ENCODE measurements at places on chromosomes 13 and 19.
A peak's percentile ranks its signal among the peaks of the same experiment; 100 is the strongest.

GRCh38 chr13:45897562-45897961 lies 46.0 kb upstream of the SIAH3 start:
- DNase-seq = no peak
- H3K36me3 ChIP-seq = no peaks in the 10 kb centered on the region
- no peaks in the 10 kb centered on the region for H3K4me1 ChIP-seq
- H3K27ac ChIP-seq = no peak overlapping the region
- H3K4me3 ChIP-seq = no peak overlapping the region
- peaks cover 5% of the 10 kb centered on the region for H3K27me3 ChIP-seq

DNA sequence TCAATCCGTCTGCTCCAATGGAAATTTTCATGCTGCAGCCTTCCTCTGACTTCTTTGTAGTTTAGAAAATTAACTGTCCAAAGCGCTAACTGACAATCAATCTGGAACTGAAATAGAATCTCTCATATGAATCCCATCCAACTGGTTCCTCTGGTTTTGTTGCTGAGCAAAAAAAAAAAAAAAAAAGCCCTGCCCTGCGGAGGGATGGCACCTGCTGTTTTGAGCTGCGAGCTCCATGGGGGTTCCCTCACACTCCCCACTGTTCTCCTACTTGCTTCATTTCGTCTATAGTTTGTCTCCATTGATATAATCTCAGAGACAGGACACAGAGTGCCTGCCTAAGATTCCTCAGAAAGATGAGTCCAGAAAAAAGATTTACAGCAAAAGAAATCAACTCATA lies 33.4 kb downstream of the FAAP24 start:
- DNase-seq = no peak
- peaks cover 7% of the 10 kb centered on the region for H3K4me1 ChIP-seq
- H3K27ac ChIP-seq = no peak overlapping the region
- H3K4me3 ChIP-seq = no peak overlapping the region
- H3K27me3 ChIP-seq = no peaks in the 10 kb centered on the region
- H3K36me3 ChIP-seq = no peaks in the 10 kb centered on the region

DNA sequence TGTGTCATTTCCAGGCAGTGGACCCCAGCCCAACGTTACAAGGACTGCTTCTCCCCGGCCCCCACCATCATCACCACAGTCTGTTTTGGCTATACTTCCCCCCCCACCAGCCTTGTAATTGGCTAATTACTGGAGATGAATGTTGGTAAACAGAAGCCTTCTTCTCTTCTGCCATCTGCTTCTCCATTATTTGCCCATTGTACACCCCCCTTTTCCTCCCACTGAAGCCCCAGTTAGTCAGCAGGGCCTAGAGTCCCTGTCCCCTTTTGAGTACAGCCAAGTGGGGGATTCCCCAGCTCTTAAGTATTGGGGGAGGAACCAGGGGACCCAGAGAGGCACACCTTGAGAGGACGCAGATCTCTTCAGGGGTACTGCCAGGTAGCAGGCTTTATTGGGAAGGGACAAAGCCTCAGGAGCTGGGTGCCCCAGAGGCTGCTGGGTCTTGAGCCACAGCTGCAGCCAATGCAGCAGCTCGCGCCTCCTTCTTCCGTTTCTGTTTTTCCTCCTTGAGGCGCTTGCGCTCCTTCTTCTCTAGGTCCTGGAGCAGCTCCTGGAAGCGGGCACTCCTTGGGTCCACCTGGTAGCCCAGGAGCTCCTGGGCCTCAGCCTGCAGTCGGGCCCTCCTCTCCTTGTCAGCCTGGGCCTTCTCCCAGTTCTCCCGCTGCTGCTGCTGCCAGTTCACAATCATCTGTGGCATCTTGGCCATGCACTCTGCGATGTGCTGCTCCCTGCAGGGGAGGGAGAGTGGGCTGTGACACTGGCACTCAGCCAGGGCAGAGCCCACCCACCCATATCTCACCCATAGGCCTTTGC lies 3.0 kb downstream of the GADD45GIP1 start:
- H3K4me1 ChIP-seq = peaks cover 15% of the 10 kb centered on the region
- DNase-seq = no peak
- H3K27me3 ChIP-seq = no peaks in the 10 kb centered on the region
- no peak overlapping the region for H3K27ac ChIP-seq
- no peak overlapping the region for H3K4me3 ChIP-seq
- peaks cover 30% of the 10 kb centered on the region for H3K36me3 ChIP-seq

- no peak overlapping the region for H3K4me3 ChIP-seq
- H3K4me1 ChIP-seq = no peaks in the 10 kb centered on the region
- no peaks in the 10 kb centered on the region for H3K27me3 ChIP-seq
Measured at GRCh38 chr19:12647490-12648071, 19.0 kb downstream of the MAN2B1 start.

DNA sequence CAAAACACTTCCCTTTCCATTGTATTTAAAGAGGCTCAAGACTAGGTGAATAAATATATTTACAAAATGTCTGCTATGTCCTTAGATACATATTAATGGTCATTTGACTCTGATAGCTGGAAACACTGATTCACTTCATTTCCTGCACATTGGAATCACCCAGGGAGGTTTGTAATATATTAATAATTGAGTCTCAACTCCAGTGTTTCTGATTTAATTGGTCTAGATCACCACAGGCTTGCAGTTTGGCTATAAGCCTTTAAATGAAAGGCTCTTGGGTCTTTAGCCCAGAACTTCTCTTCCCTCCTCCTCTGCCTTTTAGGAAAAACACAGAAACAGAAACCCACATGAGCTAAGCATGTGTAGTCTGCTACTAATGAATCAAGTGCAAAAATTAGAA lies 378.0 kb downstream of the TBC1D4 start:
- no peak for DNase-seq
- H3K36me3 ChIP-seq = no peaks in the 10 kb centered on the region
- H3K4me1 ChIP-seq = no peaks in the 10 kb centered on the region
- no peak overlapping the region for H3K4me3 ChIP-seq

GRCh38 chr13:29937841-29938240 lies 87.4 kb upstream of the UBL3 start:
- no peaks in the 10 kb centered on the region for H3K27me3 ChIP-seq
- H3K4me1 ChIP-seq = peaks cover 46% of the 10 kb centered on the region
- H3K4me3 ChIP-seq = no peak overlapping the region
- DNase-seq = no peak
- no peaks in the 10 kb centered on the region for H3K36me3 ChIP-seq

- no peaks in the 10 kb centered on the region for H3K4me1 ChIP-seq
- H3K36me3 ChIP-seq = no peaks in the 10 kb centered on the region
- no peak overlapping the region for H3K27ac ChIP-seq
Measured at GRCh38 chr19:38792250-38793111, 3.5 kb downstream of the LGALS7B start.

DNA sequence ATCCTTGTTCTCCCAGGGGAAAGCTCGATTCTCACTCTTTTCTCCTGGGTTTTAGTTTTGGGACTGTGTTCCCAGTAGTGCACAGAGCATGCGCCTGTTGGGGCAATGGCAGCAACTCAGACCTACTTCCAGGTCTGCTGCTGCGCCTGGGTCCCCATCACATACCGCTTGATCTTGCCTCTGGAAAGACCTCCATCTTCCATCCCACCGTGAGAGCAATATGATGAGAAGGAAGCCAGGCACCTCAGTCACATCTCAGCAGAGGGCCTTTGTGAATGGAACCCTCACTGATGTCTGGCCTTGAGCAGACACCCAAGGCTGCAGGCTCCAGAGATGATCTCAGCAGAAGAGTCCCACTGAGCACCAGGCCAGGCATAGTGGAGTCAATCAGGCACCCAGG lies 176.8 kb upstream of the ZNF507 start:
- peaks cover 6% of the 10 kb centered on the region for H3K27me3 ChIP-seq
- no peak overlapping the region for H3K27ac ChIP-seq
- no peaks in the 10 kb centered on the region for H3K36me3 ChIP-seq
- DNase-seq = no peak

GRCh38 chr13:112067116-112067741 lies at the start of gene SOX1:
Gene SOX1 (plus strand): TSS chr13:112067149. CDS start chr13:112067659, 510 bp downstream.
- H3K36me3 ChIP-seq = no peaks in the 10 kb centered on the region
- H3K4me3 ChIP-seq = peak within 1 kb of the TSS; percentile 15
- DNase-seq = peak; percentile 8
- no peak within 1 kb of the TSS for H3K27ac ChIP-seq
